ENCODE measurements at places on chromosomes 4 and X.

- no peak for DNase-seq
Measured at GRCh38 chr4:91935217-91935616, 368.5 kb upstream of the GRID2 start.

- no peak for DNase-seq
Measured at GRCh38 chrX:131901546-131901945, 121.6 kb upstream of the STK26 start.

DNA sequence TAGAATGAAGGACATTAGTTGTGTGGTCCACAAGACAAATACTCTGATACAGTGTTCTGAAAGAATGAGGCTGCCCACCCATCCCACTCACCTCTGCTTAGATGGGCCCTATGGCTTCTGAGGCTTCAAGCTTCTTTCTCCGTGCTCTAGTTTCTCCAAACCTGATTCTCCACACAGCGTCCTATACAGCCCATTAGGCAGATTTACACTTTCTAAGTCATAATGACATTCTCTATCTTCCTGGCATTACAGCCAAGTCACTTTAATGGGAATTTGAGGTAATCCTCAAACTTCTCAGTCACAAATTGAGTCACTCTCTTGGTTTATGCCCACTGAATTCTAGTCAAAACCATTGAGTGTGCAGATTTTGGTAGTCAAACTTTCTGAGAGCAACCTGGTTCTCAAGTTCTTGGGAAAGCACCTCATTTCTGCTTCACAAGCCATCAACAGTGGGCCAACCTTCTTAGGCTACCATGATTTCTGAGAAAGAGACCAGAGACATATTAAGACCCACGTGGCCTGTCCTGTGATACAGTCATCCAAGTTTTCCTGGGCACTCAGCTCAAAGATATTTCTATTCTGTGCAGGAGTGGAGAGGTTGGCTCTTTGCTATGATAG lies 6.2 kb upstream of the SETD7 start:
- no peak for DNase-seq

DNA sequence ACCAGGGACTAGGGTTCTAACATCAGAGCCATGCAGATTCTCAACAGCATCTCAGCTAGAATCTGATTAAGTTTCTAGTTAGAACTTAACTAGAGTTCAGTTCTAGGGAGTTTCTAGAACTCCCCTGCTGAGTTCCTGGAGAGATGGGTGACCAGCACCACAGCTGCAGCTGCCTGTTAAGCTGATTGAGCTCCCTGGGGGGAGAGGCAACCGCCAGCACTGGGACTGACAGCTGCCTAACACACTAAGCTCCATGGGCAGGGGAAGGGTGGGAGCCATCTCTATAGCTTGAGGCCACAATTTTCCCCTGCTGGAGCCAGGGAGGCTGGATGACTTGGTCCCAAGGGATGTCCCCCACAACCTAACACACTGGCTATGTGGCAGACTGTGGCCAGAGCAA lies 84.2 kb downstream of the CHIC1 start:
- no peak for DNase-seq

- DNase-seq: no peak
Measured at GRCh38 chr4:68257719-68258118, 12.2 kb upstream of the TMPRSS11B start.

DNA sequence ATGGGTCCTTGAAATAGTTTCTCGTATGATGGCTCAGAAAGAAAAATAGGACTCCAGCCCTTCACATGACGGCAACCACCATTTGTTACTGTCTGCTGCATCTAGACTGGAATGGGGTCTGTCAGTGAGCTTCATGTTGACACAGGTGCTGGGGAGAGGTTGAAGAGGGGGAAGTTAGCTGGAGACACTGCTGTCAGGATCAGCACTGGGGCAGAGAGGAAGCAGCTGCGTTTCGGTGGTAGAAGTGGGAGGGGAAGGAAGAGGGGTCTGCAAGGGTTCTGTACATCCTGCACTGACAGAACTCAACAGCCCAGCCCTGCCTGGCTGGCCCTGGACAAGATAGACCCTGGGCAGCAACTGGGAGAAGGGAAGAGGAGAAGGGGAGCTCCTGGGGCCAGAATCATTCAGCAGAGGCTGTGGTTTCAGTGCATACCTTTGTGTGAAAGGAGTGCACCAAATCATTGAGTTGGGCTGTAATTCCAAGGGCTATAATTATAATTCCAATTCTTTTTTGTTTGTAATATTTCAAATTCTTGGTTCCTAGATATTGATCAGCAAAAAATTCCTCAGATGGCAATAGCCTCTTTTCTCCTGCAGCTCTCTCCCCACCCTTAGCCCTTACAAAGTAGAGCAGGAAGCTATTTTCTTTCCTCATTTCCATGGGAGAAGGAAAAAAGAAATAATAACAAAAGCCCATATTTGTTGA lies 119.4 kb upstream of the C1GALT1C1 start:
- DNase-seq: no peak

DNA sequence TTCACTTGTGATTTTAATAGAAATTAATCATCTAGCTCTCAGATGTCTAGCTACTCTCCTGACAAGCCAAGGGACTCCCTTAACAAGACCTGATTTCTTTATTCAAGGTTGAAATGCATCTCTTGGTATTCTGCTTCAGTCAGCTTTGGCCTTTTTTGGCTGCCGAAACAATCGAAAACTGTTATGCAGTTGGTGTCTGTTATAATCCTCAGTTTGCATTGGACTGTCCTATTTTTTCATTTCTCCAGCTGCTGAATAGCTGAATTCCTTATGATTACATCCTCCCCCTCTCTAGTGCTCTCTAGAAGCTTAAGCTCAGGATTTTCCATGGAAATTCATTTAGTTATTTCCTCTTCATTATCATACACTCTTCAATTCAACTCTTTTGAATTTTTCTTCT lies 177.2 kb downstream of the TRIML1 start:
- DNase-seq: no peak

GRCh38 chr4:87032884-87033533 lies 98.2 kb downstream of the AFF1 start:
- DNase-seq: peak; percentile 83

- DNase-seq: peak; percentile 81
Measured at GRCh38 chr4:77022560-77023179, 53.1 kb downstream of the CCNI start.

- peak; percentile 87 for DNase-seq
Measured at GRCh38 chrX:40945361-40945713, 139.9 kb upstream of the USP9X start.

DNA sequence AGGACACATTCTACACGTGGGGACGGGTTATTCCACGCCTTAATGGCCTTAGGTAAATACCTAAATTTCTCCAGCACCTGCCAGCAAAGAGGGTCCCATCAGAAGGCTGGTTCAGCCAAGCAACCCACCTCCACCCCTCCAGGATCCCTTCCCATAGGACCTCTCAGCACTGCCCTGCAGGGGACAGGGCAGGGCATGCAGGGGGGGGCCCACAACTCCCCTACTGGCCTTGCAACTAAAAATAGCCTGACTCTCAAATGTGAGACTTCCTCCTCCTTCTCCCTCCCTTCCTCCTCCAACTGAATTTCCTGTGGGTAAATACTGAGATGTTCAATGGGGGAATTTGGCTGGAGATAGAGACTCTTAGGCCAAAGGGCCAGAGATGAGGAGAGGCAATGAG lies 6.3 kb downstream of the LAS1L start:
- no peak for DNase-seq

- DNase-seq: no peak
Measured at GRCh38 chr4:189215574-189215973, 725.1 kb upstream of the FRG1 start.

- no peak for DNase-seq
Measured at GRCh38 chrX:39528161-39528916, 569.4 kb downstream of the BCOR start.

DNA sequence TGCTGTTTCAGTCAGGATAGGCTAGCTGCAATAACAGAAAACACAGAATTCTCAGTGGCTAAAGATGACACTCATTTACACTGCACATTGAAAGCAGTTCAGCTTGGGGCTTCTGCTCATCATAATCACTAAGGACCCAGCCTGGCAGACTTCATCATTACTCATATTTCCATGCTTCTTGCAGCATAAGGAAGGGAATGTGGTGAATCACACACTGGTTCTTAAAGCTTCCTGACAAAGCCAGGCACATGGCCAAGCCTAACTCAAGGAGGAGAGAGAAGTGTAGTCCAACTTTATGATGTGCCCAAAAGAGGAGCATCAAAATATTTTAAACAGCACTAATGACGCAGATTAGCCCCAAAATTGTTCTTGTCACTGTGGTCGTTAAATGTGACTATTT lies 186.5 kb downstream of the BANK1 start:
- DNase-seq: peak; percentile 94

DNA sequence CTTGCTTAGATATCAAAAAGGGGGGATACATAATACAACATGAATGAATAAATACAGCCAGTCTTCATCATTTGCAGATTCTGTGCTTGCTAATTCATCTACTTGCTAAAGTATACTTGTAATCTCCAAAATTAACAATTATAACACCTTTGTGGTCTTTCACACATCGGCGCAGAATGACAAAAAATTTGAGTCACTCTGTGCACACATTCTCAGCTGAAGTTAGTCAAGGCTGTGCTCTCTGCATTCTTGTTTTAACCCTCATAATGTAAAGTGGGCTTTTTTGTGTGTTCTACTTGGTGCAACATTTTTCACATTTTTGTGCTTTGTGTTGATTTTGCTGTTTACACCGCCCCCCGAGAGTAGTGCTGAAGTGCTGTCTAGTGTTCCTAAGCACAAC lies 65.8 kb upstream of the GPRIN3 start:
- no peak for DNase-seq

GRCh38 chr4:78622253-78622979 lies 70.8 kb downstream of the ANXA3 start:
- peak; percentile 73 for DNase-seq

DNA sequence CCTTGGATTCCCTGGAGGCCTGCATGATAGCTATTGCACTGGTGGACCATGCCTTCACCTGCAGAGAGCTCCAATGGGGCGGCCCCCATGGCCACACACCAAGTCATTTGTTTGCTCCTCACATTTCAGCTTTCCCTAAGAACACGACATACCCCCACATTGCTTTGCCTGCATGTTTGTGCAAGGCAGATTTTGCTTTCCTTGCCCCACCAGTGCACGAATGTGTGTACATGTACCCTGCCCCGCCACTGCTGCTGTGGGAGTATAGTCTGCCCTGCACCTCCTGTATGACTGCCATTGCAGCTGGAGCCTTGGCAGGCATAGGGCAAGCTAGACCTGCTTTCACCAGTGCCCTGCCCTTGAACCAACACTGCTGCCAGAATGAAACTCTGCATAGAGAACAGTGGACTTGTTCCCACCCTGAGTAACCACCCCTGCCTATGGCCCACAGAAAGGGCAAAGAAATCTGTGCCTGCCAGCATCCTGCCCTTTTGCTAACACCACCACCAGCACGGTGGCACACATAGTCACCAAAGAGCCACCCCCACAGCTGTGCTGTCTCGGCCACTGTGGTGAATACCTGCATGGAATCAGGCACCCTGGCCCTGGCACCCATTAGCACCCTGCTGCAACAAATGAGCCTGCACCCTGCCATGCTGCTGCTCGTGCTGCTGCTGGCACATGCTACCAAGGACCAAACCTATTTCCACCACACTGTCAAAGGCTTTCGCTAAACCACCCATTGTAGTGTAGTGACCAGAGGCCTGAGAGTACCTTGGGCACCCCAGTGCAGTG lies 661.7 kb upstream of the FAM241A start:
- DNase-seq: no peak

GRCh38 chrX:130083107-130083490 lies 27.2 kb downstream of the ELF4 start:
- DNase-seq: no peak

DNA sequence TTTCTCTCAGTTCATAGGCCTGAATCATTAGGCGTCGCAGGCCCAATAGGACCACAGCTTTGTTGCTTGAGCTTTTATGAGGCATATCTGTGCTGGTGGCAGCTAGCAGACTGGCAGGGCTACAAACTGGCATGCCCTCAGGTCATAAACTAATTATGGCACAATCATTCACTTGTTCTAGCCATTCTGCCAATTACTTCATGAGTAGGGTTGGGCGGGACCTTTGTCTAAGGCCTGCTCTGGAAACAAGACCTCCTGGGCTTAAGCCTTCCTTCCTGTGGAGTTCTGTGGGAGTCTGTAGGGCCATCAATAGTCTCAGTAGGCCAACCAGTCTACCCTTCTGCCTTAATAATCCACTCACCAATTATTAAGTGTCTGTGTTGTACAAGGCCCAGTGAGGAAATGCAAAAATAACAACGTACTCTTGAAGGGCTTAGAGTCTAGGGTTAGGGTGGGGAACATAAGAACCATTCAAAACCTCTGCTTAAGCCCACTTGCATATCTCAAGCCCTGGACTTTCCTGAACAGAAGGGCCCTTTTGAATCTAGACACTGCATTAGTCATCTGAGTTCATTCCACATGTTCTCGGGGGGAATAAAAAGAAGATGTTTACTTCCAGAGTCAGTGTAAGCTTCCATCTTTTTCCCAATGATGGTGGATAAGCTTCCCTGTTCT lies 44.5 kb downstream of the SHROOM4 start:
- no peak for DNase-seq

DNA sequence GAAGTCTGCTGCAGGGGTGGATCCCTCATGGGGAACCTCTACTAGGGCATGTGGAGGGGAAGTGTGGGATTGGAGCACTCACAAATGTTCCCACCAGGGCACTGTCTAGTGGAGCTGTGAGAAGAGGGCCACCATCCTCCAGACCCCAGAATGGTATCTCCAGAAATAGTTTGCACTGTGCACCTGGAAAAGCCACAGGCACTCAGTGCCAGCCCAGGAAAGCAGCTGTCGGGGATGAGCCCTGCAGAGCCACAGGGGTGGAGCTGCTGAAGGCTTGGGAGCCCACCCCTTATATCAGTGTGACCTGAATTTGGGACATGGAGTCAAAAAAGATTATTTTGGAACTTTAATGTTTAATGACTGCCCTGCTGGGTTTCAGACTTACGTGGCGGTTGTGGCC lies 25.0 kb upstream of the LDOC1 start:
- no peak for DNase-seq

GRCh38 chrX:44265559-44265958 lies 77.9 kb downstream of the EFHC2 start:
- no peak for DNase-seq

GRCh38 chr4:142278663-142279062 lies 567.4 kb downstream of the INPP4B start:
- no peak for DNase-seq

DNA sequence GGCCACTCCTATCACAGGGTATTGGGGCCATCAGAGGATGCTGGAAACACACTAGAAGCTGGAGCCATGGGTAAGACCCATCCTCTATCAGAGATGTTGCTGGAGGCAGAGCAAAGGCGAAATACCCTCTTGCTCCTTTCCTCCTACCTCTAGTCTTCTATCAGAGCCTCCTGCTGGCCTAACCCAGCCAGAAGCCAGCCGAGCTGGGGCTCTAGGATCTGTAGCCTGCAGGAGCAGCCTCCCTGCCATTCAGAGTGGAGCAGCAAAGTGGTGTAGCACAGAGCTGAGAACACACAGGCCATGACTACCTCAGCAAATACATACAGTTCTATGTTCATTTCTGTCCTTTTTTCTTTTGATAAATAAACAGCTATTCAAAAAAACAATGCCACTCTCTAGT lies 35.7 kb downstream of the GATB start:
- no peak for DNase-seq
